Cerebellar nuclear complex (tissue), 1 donor: ENCODE measurements at places on chromosomes 12 and 14.

GRCh38 chr12:33245434-33245833 is 194.2 kb downstream of the SYT10 start:
- DNase-seq: no peak

DNA sequence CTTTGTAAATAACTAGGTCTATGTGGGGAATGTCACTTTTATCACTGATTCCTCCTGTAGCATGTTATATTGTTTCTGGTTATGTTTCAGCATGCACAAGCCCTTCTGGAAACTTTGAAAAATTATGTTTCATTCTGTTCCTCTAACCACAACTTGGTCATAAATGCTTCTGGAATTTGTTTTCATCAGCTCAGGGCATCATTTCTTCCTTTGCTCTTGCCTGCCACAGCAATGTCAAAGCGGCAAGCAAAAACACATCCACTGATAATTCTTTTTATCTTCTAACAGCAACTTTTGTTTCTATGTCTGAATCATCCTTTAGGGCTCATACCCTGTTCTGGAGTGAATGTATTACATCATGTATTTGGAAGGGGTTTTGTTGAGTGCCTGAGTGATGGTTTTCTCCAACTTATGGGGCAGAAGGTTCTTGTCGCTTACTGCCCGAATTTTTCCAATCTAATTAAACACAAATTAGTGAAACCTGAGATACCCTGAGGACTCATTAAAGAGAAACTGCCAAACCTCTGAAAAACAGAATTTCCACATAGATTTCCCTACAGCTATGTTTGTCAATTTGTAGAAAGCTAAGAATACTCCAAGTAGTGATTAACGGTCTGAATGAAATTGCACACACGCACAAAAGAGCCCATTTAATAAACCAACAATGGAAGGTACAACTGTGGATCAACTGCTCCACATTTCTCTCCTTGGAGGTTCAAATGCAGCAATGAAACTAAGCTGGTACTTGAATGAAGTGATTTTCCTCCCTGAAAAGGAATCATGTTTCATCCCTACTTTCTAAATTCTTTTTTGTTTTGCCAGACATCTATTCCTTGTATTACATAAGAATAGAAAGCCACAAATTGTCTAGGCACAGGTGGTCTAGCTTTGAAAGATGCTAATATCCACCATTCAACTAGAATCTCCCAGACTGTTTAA is 173.5 kb upstream of the KRR1 start:
- DNase-seq: no peak

- DNase-seq: no peak
Observed at GRCh38 chr12:115227137-115227615, 543.2 kb upstream of the TBX3 start.

DNA sequence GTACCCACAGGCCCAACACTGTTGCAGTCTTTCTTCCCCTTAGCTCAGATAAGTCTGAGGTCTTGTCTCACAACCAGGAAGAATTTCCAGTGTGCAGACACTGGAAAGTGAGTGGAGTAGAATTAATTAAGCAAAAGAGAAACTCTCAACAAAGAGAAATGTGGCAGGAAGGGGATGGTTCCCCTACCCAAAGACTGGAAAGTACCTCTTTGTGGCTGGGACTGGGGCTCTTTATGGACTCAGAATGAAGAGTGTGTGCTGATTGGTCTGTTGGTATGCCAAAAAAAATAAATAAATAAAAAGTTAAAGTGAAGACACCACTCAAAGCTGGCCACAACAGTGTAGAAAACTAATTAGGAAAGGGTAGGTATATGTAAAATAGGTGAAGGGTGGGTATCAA is 26.4 kb downstream of the GLIPR1L1 start:
- no peak for DNase-seq

DNA sequence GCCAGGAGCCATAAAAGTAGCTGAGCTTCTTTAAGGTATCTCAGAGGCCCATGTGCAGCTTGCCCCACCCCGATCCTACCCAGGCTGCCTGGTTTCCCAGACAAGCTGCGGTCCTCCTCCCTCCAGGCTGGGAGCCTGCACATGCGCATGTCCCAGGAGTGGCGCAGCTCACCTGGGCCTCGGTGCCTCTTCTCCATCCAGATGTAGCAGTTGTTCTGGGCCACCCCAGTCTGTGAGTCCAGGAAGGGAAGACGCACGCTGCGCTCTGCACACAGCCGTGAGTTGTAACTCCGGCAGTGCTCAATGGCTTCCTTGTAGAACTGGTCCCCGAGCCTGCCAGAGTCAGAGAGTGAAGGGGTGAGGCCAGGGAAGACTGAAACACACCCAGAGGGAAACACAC is 122.3 kb downstream of the DPF3 start:
- DNase-seq: no peak

DNA sequence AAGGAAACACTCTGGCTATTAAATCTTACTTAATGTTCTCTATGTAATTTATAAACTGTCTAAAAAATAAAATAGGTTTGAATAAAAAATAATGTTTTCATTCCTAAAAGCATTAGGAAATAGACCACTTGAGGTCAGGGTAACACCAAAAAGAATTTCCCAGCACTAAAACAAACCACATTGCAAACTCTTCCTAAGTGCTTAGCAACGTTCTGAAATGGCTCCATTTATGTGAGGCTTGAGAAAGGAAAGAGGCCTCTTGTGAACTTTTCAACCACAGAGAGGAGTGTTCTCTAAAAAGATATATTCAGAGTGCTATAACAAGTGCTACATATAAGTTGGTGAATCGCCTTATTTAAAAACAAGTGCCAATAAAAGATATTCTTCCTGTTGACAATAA is 42.7 kb downstream of the ALX1 start:
- DNase-seq: no peak
